ENCODE measurements at places on chromosomes 11 and 22.

- no peak for DNase-seq
These were observed 32.1 kb downstream of the GRIK4 start for GRCh38 chr11:120543521-120544215.

DNA sequence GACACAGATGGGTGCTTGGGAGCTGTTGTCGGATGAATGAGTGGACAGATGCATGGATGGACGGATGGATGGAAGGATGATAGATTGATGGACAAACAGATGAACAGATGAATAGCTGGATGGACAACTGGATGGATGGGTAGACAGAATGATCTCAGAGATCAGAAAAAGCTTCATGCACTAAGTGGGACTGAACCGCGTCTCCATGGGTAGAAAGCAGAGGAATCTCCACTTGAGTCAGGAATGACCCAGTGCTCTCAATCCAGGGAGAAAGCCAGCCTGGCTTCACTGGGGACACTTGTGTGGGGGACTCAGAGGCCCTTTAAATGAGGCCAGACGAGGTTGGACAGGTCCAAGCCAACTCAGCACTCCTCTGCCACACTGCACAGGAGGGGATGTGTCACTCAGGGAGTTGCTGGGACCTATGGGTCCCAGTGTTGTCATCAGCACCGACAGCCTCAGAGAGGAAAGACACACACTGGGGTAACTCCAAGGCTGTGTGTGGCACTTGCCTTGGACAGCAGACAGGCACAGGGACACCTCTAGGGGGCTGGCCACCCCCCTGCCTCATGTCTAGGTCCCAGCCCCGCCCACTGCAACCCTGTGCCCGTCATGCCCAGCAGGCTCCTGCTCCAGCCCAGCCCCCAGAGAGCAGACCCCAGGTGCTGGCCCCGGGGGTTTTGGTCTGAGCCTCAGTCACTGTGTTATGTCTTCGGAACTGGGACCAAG lies 5.6 kb downstream of the IGLL5 start:
- DNase-seq, result no peak

DNA sequence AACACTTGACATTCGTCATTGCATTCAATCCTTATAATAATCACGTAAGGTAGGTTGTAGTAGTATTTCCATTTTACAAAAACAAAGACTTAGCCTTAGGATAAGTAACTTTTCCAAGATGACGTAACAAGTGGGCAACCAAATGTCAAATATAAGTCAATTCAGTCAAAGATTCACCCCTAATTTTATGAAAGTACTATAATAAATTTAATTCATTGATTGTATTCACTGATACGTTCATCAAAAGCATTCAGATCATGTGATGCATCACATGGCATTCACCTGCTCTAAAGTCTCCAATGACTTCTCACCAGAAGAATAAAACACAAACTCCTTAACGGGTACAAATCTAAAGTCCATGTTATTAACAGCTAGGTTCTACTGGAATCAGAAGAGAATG lies 2.1 kb downstream of the KIF18A start:
- DNase-seq, result no peak

DNA sequence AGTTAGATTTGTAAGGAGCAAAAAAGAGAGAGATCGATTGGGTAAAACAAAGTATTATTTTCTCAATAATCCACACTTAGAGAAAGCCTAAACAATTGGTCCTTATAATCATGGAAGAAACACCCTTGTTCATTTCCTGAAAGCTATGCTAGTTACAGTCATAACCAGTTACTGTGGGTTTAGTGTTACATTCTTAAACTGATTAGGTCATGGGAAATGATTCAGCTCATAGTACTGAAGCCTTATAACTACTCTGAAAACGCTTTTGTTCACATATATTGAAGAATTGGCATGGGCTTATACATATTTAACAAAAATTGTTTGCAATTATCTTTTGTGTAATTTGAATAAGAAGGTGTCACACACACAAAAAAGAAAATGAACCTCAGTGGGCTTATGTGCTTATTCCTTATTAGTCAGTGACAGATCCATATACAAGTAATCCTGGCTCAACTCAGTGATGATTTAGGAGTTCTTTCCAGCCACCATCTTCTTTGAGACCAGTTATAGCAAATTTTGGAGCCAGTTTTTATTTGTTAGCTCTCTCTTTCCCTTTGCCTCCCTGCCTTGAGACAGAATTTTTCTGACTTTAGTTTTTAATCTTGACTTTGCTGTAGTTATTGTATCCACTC lies 198.5 kb upstream of the CTSC start:
- no peak for DNase-seq

GRCh38 chr11:109972181-109972715 lies 120.9 kb upstream of the ZC3H12C start:
- DNase-seq, result no peak

- DNase-seq, result no peak
These were observed 4.2 kb downstream of the FBLN1 start for GRCh38 chr22:45506816-45507360.

- no peak for DNase-seq
These were observed 27.4 kb upstream of the MUC15 start for GRCh38 chr11:26599425-26599824.

GRCh38 chr22:19981171-19981960 lies 35.3 kb downstream of the ARVCF start:
- DNase-seq, result no peak

- DNase-seq, result no peak
These were observed 58.8 kb downstream of the MYO18B start for GRCh38 chr22:25800766-25801165.

- DNase-seq, result no peak
These were observed 49.7 kb downstream of the GRIK4 start for GRCh38 chr11:120561286-120561685.

DNA sequence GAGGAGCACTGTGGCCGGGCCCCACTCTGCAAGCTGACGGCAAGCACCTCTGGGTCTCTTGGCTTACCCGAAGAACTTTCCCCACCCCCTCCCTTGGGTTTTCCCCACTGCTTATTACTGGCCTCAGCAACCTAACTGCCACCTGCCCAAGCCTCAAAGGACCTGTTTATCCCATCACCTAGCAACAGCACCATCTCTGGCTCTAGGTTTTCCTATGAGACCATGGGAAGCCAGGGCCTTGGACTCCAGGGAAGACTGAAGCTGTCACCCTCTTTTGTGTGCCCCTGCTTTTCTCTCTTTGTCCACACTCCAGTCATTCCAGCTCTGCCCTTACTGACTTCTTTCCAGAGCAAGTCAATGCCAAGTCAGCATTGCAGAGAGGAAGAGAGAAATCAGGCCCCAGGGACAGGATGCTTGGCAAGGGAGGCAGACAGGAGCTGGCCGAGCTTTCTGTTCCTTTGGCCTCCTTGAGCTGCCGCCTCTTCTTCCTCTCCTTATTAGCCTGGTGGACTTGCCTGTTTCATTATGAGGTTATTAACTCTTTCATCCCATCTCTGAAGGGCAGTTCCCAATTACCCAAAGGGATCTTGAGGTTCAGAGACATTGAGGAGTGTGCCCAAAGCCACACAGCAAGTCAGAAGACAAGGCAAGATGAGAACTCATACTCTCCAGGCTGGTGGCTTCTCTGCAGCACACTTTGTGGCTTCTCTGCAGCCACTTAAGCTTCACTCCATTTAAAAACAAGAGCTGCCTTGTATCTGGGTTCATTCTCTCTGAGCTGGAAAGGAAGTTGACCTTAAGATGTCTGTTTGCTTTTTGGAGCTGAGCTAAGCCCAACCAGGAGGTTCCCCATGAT lies at the start of gene SMIM35:
Gene SMIM35 (minus strand): TSS at position 51 of the 856 bp plus-strand sequence. CDS start 206 bp downstream, outside the sequence.
- DNase-seq, result no peak

GRCh38 chr11:66224226-66224855 lies 44.1 kb upstream of the RAB1B start:
- no peak for DNase-seq

GRCh38 chr22:23237201-23237798 lies 57.0 kb downstream of the BCR start:
- DNase-seq, result no peak

DNA sequence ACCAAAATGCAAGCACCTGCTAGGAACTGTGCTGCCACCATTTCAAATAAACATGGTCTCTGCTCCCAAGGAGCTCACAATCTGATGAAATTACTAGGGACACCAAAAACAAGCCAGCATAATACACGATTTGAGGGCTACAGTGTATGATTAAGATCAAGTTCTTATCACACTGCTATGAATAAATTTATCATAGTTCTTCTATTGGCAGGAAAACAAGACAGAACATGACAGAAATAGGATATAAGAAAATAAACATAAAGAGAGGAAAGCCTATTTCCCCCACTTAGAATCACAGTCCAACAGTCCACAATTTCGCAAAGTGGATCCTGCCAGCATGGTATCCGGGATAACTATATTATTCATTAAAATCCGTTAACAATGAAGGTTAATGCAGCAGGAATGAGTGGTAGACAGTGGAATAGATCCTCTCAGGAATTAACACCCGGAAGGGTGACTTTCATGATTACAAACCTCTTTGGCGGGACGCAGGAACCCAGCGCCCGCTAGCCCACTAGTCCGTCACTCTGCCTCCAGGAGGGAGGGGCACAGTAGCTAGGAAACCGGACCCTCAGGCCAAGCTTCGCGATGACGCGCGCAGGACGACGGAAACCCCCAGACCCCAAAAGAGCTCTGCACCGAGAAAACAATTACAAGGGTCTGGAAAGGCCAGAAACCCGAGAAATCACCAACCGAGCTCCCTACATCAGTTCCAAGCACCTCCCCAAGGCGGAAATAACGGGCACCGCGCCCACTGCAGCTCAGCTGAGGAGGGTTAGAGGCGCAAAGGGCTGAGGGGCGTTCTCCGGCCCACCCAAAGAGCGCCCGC lies 607 bp downstream of the CCDC82 start:
- peak; percentile 43 for DNase-seq

GRCh38 chr22:37300551-37301017 lies 18.3 kb downstream of the CYTH4 start:
- no peak for DNase-seq

DNA sequence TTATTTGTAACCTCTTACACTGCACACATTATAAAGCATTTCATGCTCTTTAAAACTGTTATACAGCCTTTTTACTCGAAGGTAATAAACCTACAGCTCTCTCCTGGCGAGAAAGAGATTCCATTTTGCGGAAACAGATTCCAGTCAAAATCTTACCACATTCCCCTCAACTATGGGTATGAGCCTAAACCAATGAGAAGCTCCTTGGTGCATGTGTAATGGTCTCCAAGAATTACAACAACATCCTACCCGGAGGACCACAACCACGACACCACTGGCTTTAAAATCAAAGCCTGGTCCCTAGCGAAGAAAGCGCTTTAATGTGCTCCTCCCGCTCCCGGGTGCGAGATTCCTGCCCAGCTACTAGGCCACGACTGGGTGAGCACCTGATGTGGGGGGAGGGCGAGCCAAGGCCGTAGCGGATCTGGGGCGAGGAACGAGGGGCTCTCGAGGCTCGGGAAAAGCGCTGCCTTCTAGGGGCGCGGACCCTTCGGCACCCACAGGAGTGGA lies 821 bp downstream of the CELF1 start:
- DNase-seq, result no peak

GRCh38 chr22:35582861-35583670 lies 34.1 kb downstream of the MB start:
- no peak for DNase-seq

DNA sequence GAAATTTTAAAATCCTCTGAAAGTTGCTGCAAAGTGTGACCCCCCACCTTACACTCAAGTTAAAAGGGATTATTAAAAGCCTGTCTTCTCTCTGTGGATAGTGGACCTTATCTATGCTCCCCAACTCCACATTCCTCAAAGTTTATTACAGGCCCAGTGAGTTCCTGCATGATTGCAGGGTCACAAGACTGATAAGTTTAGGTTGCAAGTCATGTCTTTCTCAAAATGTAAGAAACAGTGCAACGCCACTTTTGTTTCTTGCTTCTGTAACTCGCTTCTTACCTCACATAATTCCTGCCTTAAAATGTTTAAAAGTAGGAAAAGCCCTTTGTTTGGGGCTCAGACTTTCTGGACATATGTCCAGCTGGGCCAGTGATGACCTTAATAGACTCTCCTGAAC lies 38.4 kb upstream of the GLYAT start:
- DNase-seq, result no peak

DNA sequence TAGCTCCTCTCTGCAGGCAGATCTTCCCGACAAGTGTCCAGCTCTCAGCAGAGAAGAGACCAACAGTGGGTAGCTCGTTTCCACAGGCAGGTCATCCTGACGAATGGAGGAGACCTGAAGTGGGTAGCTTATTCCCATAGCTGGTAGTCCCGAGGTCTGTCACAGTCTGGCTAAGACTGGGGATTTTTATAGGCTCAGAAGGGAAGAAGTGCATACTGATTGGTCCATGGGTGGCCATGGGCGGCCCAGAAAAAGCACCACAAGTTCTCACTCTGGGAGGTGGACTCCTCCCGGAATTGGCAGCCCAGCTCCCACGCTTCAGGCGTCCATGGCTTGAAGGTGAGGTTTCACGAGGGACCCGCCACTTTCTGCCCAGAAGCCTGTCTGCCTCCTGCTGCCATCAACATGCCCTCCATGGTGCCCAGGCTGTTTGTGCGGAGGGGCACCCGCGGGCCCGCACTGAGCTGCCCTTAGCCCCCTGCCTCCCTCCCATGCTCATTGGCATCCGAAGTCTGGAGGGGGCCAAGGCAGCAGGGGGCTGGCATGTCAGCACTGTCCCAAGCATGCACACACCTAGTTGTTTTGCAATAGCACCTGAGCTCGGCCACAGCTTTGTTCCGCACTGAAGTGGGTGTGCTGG lies 9.9 kb upstream of the MAP6 start:
- no peak for DNase-seq

- DNase-seq, result no peak
These were observed 53.7 kb downstream of the THAP12 start for GRCh38 chr11:76327202-76327601.

GRCh38 chr11:35313066-35313759 lies 106.1 kb downstream of the SLC1A2 start:
- no peak for DNase-seq

DNA sequence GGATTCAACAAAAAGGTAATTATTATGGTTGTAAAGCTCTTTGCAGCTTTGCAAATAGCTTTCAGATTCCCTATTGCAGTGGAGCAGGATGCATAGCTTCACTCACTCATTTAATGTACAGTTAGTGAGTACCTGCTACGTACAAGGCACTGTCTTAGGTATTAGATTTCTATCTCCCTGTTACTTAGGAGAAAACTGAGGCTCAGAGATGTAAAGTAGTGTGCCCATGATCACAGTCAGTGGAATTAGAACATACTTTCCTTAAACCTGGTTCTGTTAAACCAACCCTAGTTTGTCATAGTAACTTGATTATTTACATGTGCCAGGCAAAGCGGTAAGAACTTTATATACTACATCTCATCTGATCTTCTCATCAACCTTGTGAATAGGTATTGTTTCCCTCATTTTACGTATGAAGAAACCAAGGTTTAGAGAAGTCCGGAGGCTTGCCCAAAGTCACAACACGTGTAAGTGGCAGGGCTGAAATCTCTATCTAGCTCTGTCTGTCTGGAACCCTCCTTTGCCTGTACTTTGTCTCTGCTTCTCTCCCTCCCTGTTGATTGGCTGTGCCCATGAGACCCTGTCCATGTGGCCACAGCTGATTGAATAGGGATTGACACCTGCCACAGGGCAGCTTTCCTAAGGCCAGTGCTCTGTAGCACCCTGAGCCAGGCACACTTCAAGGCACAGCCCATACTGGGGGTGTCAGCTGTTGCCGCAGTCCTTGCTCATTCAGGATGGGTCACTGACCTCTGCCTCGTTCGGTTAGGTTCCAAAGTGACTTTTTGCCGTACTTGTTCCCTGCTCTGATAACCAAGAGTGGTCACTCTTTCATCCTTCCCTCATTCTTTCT lies 63.8 kb upstream of the PRSS23 start:
- DNase-seq, result no peak

Measured in iPS DF 6.9 (cell line).